Epithelial cell of esophagus (primary cell): ENCODE measurements at places on chromosomes 12 and 14.
A peak's percentile ranks its signal among the peaks of the same experiment; 100 is the strongest.

- no peak for DNase-seq
Observed at GRCh38 chr14:39582028-39582654, 149.9 kb upstream of the FBXO33 start.

GRCh38 chr12:45570501-45570900, 159.0 kb upstream of the ARID2 start:
- DNase-seq = no peak

DNA sequence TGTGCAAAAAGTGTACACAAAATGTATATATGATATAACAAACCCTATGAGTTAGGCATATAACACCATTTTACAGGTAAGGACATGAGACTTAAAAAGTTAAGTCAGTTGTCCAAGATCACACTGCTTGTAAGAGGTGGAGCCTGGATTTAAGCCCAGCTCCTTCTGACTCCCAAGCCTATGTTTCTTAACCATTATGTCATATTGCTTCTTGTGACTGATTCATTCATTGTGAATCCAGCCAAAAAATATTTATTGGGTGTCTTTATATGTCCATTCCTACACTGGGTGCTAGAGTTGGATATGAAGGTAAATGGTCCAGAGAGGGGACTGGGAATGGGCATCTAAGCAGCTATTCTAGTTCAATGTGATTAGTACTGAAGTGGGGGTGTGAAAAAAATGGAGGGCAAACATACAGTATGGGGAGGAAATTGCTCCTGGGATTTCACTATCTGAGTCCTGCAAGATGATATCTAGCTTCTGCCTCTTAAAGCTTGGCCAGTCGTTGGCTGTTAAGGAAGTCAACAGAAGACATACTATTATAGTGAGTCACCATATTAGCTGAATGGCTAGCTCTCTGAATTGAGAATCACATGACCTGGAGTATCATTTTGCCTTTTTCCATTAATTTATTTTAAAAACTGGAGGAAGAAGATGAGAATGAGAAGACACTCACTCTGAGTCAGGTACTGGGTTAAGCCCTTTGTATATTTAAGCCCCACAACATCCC, 28.8 kb downstream of the PAX9 start:
- peak; percentile 80 for DNase-seq

DNA sequence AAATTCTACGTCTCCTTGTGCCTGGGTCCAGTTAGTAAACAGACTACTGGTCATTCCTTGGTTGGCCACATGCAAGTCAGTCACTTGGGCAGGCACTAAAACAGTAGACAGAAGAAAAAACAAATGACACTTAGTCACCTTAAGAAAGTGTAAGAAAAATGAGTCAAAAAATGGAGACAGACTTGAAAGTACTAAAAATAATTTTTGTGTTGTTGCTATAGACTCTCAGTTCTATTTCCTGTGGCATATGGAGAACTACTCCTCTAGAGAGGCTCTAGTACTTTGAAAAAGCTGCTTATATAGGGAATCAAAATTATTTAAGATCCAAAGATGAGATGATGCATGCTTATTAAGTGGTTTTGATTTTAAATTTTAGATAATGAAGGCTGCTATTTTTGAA, 56.0 kb downstream of the PTPRB start:
- no peak for DNase-seq

- DNase-seq = no peak
Observed at GRCh38 chr12:28306535-28306934, 116.3 kb downstream of the CCDC91 start.

DNA sequence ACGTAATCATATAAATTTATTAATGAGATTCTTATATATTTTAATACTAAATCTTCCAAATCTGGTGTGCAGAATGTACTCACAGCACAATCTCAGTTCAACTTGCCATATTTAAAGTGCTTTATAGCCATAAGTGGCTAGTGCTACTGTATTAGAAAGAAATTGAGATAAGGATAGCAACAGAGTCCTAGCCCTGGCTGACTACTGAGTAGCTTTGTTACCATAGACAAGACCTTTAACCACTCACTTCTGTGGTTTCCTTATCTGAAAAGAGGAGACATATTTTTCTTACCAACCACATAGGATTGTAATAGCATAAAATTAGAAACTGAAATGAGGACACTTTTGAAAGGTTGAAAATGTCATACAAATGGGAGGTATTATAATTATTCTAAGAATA, 2.0 kb upstream of the CHURC1 start:
- no peak for DNase-seq

- DNase-seq = peak; percentile 43
Observed at GRCh38 chr12:66664076-66664475, 14.8 kb downstream of the GRIP1 start.

- no peak for DNase-seq
Observed at GRCh38 chr12:53267306-53267998, 647 bp upstream of the ESPL1 start.

- no peak for DNase-seq
Observed at GRCh38 chr12:49868449-49868848, 25.5 kb upstream of the BCDIN3D start.

- DNase-seq = no peak
Observed at GRCh38 chr12:41189395-41190251, 1.5 kb downstream of the PDZRN4 start.

DNA sequence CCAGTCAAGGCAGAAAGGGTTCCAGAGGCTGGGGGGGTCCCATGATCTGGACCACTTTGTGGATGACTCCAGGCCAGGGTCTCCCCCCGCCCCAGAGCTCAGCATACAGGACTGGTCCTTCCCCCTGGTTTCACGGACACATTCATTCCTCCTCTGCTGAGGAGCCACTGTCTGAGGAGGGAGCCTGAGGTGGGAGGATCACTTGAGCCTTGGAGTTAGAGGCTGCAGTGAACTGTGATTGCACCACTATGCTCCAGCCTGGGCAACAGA, 6.8 kb downstream of the TESC start:
- DNase-seq = no peak

DNA sequence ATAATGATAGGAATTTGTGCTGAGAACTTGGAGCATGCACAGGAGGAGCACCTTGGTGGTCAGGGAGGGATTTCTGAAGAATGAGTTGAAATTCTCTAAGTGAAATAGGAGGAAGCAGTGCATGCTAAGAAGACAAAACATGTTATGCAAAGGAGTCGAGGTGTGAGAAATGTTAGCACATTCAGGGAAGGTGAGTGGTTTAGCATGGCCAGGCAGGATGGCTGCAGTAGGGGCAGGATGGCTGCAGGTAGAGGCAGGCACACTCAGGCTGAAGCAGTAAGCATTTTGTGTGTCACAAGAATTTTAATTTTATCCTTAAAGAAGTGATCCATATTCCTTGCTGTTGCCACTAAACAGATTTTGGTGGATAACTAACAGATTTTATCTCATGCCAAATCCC, 46.3 kb downstream of the CATSPERB start:
- DNase-seq = peak; percentile 64

DNA sequence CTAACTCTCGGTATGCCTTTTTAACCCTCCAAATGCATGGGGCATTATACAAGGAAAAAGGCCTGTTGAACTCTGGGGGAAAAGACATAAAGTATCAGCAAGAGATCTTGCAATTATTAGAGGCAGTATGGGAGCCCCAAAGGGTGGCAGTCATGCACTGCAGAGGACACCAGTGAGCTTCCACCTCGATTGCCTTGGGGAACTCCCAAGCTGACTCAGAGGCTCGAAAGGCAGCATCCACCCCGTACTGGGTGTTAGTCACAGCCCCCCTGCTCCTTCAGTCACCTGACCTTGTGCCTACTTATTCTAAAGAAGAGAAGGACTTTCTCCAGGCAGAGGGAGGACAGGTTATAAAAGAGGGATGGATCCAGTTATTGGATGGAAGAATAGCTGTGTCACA, 781.4 kb upstream of the TMEM132C start:
- DNase-seq = peak; percentile 54

GRCh38 chr12:62668782-62669181, 202.2 kb downstream of the MON2 start:
- DNase-seq = no peak

DNA sequence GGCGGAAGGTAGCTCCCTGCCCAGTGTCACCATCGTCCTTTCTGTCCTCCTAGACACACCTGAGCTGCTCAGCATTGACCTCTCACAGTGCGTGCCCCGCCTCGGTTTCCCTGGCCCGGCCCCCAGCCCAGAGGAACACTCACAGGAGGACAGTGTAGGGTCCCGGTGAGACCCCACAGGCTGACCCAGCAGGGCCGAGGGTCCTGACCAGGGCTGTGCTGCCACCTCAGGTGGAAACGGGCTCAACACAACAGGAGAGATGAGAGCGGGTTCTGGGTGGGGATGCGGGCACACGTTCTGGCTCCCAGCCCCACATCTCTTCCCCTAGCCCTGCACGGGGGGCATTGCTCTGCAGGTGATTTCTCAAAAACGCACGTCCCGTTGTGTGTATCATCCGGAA, 98.1 kb downstream of the PIWIL1 start:
- no peak for DNase-seq

GRCh38 chr14:80491131-80491530, 279.8 kb upstream of the DIO2 start:
- no peak for DNase-seq
